ENCODE measurements at places on chromosomes 1 and 21. TPM values are rescaled to one million over a fixed set of nuclear protein-coding genes. Genes with fewer than 3 reads are reported as not detected.
A peak's percentile ranks its signal among the peaks of the same experiment; 100 is the strongest.

Gene LIN28A
- not detected for total RNA-seq

Gene NMNAT2
- total RNA-seq, result not detected

Gene RALGPS2
- 1.2 TPM for total RNA-seq

Gene E2F2
- 10.7 TPM for total RNA-seq

Gene SH2D1B
- not detected for total RNA-seq

DNA sequence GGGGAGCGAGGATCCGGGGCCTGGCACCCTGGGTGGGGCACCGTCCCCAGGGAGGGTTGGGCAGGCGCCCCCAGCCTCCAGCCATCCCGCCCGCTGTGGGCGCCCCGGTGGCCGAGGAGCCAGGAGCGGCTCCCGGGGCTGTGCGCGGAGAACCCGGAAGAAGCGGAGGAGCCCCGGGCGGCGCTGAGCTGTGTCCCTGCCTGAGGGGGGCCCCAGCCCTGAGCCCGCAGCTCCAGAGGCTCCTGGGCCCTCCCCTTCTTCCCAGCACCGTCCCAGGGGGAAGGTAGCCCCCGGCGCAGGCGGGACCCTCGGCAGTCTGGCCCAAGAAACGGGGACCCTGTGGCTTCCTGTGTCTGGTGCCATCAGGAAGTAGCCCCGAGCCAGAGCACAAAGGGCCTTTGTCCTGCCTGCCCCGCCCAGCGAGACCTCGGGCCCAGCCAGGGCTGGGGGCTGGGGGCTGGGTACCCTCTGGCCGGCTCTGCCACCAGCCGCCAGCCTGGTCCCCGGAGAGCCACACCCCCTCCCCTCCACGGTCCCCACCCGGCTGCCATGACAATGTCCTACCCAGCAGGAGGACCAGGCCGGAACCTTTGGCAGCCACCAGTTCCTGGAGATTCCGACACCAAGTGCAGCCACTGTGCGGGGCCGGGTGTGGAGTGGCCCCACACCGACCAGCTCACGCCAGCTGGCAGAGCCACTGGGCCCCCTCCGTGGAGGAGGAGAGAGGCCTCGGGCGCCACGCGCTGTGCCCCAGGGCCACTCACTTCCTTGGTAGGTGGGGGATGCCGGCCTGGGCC, 15.6 kb upstream of the TTLL10 start:
- DNase-seq, result peak; percentile 68

DNA sequence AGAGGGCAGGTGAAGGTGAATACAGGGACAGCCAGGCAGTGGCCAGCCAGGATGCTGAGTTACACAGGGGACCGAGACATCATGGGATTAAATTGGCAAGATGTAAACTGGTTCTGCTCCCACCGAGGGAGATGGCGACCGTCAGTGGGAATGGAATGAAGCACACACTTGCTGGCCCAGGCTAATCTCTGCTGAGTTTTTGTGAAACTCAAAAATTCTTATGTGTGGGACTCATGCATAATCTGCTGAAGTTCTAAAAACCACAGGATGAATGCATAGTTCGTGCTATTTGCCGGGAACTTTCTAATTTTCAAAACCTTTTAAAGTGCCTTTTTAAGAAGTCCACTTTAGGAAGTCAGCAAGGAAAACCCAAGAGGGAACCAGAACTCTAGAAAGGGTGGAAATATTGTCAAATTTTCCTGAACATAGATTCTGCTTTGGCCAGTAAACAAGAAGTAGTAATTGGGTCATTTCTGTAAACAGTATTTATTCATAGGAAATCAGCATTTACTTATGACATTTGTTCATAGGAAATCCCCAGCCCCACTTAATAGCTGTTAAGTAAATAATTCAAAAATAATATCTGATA, 85.4 kb upstream of the ROR1 start:
- no peak for DNase-seq

DNA sequence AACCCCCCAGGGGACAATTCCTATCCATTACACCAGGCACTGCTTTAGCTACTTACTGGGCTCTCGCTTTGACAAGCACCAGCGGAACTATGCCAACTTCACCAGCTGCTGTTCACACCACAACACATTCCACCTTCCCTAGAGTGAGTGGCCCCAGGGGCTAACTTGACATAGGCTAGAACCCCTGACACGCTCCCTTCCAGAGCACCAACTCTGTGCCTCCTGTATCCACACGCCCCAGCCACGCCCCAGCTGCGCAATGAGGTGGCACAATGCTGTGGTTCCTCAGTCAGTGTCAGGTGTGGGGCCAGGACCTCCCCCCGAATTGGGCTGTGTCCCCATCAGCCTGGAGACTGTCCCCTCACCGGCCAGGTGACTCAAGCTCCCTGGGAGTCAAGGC, 11.7 kb upstream of the FGR start:
- DNase-seq, result no peak

DNA sequence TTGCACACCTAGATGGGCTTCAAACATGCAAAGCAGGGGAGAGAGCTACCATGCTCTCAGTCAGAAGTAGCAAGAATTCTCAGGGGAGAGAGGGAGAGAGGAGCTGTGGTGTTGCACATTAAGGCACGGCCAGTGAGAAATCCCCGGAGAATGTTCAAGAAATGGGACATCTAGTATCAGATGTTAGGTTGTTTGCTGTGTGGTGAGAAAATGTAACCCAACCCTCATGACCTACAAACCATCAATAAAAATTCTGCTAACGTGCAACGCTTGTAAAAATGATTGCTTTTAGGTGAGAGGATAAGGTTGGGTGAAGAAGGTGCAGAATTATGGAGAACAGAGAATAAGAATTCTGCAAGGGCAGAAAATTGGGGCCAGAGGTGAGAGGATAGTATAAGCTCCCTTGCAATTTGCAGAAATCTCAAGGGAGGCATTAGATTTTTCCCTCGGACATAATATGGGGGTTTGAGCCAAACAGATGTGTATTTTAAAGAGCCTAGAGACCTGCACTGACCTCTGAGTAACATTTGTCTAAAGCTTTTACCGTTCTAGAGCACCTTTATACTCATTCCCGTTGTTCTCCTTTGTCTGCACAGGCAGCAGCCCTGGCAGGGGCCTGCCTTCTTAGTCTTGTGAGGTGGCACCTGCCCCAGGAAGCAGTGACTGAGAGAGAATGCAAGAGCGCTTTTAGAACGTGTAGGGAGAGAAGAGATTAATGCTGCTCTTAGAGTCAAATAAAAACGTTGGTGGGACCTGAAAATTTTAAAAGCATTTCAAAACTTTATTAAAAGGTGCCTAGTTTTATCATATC, 25.4 kb upstream of the KIAA0040 start:
- DNase-seq, result no peak

- DNase-seq, result no peak
Measured at GRCh38 chr1:53851571-53852285, 13.6 kb upstream of the NDC1 start.

- peak; percentile 23 for DNase-seq
Measured at GRCh38 chr1:178409541-178409940, 87.2 kb downstream of the CLEC20A start.

GRCh38 chr1:78840453-78841271, 165.9 kb downstream of the ADGRL4 start:
- DNase-seq, result peak; percentile 31

DNA sequence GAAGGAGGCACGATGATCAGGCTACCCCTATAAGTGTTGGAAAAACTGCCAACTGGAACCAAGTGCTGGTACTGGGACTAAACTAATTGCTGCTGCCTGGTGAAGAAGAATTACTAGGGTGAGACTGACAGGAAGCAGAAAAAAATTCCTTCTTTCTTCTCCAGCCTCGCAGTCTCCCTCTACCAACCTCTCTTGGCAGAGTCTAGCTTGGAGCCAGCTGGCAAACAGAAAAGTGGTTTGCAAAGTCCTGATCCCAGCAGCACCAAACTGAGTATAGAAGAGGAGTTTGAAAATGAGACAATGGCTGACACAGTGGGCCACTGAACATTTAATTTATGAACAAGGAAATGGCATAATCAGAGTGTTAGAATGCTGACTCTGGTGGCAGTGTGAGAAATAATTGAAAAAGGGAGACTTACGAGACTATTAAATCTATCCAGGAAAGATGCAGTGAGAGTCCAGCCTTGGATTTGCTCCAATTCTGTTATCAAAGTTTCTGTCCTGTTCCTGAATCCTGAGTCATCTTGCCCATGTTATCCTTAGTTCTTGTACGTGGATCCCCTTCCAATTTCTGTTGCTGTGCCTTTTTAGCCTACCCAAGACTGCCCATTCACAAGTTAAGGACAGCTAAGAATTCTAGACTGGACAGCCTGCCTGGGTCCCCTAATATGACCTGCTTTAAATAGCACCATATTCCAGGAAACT, 23.7 kb upstream of the DISP1 start:
- DNase-seq, result no peak

DNA sequence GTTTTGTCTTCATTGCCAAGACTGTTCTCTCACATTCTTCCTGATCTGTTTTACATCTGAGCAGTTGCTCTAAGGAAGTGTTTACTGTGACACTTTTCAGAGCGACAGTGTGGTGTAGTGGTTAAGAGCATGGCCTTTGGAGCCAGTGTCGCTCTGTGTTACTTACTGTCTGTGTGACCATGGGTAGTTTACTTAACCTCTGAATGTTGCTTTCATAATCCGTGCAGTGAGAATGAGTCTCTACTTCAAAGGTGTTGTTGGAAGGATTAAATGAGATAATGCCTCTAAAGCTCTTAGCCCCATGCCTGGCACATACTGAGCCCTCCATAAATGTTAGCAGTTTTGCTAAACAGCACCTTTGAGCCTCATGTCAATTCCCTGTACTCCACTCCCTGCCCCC, 35.9 kb upstream of the ZFP69B start:
- DNase-seq, result no peak

GRCh38 chr1:166839600-166840308, 479 bp downstream of the POGK start:
- DNase-seq, result peak; percentile 54

DNA sequence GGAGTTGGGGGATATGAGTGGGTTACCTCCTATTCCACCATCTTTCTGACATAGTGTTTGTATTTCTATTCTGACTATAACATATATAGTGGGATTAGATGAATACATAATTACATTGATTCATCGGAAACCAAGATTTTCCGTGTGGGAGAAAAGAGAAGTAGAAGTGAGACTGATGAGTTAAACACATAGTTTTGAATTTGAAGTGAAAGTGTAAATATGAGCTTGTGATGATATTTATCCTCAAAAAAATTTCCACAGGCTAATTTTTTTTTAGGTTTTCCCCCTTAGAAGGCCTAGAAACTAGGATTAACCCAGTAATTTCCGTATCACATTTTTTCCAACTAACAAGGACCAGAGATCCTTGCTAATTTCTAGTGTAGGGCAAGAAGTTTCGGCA, 6.9 kb downstream of the CD1B start:
- no peak for DNase-seq

DNA sequence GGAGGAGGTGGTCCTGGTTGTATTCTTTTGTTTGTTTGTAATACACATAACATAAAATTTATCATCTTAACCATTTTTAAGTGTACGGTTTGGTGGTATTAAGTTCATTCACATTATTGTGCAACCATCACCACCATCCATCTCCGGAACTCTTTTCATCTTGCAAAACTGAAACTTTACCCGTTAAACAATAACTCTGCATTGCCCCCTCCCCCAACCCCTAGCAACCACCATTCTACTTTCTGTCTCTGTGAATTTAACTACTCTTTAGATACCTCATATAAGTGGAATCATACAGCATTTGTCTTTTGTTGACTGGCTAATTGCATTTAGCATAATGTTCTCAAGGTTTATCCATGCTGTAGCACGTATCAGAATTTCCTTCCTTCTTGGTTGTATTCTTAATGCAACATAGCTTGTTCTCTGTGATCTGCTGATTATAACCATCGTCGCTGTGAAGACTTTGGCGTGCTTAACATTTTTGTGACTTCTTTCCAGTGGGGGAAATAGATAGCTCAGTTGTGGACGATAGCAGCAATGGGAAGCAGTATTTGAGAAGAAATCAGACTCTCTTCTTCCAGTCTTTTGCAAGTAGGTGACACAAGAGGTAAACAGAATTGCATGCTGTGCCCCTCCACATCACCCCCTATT, 117.5 kb upstream of the HOOK1 start:
- DNase-seq, result no peak

DNA sequence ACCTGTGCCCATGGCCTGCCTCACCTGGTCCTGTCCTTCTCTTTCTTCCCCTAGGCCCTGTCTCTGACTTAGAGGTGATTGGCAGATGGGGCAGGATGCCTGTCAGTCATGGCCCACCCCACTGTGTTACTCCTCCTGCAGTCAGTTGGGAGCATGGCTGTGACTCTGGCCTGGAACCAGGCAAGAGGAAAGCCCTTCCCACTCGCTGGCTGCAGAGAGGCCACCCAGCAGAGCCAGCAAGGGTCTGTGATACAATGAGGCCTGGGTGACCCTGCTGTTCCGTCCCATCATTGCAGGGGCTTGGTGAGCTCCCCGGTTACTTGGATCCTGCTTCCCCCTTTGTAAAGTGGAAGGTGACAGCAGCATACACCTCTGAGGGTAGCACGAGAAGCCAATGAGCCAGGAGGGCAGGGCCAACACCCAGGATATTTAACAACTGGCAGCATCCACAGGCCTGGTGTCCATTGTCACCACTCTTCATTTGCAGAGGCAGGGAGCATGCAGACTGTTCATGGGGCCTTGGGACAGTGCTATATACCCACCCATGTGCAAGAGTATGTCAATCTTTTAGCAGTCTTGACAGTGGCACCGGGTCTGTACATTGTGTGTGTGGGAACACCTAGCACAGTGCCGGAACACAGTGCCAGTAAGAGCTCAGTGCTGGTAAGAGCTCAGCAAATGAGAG, 191.0 kb upstream of the C1orf174 start:
- DNase-seq, result no peak

DNA sequence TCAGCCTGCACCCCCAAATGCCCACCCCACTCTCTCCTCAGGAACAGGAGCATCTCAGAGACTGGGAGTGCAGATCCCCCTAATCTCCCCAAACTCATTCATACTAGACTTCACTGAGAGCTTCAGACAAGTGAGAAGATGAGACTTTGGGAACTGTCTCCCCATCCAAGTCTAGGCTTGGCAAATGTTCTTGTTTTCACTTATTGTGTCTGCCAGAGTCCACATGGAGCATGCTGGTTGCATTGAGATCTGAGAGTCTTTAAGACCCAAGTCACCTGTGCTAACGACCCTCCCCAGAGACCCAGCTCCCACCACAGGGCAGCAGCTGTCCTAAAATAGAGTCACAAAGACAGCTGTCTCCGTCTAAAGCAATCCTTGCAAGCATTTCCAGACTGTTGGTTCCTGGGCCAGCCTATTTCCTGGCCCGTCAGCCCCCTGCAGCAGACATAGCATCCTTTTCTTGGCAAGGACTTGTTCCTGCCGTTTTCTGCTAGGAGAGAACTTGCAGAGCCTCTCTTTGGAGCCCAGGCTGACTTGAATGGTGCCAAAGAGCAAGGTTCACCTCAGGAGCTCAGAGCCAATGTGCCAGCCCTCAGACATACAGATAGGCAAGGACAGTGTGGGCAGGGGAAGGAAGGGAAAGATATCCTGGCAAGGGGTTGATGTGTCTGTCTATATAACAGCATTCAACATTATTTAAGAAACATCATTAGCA, 1.9 kb upstream of the CNTN2 start:
- DNase-seq, result no peak

GRCh38 chr1:5481889-5482288, 510.3 kb downstream of the NPHP4 start:
- DNase-seq, result no peak

Measured in Caki2 (cell line).